ENCODE measurements at places on chromosomes 2 and 18. TPM values are rescaled to one million over a fixed set of nuclear protein-coding genes. Genes with fewer than 3 reads are reported as not detected.
A peak's percentile ranks its signal among the peaks of the same experiment; 100 is the strongest.

- no peaks in the 10 kb centered on the region for H3K36me3 ChIP-seq
- H3K27ac ChIP-seq: peak overlapping the region; percentile 27
- H3K27me3 ChIP-seq: no peaks in the 10 kb centered on the region
- H3K4me1 ChIP-seq: peaks cover 3% of the 10 kb centered on the region
- H3K4me3 ChIP-seq: no peak overlapping the region
Observed at GRCh38 chr2:30177956-30178355, 31.1 kb downstream of the YPEL5 start.

- H3K36me3 ChIP-seq: no peaks in the 10 kb centered on the region
- H3K27ac ChIP-seq: no peak overlapping the region
- H3K4me1 ChIP-seq: peaks cover 4% of the 10 kb centered on the region
- H3K4me3 ChIP-seq: no peak overlapping the region
- no peak for DNase-seq
Observed at GRCh38 chr2:141423124-141423523, 707.7 kb downstream of the LRP1B start.

DNA sequence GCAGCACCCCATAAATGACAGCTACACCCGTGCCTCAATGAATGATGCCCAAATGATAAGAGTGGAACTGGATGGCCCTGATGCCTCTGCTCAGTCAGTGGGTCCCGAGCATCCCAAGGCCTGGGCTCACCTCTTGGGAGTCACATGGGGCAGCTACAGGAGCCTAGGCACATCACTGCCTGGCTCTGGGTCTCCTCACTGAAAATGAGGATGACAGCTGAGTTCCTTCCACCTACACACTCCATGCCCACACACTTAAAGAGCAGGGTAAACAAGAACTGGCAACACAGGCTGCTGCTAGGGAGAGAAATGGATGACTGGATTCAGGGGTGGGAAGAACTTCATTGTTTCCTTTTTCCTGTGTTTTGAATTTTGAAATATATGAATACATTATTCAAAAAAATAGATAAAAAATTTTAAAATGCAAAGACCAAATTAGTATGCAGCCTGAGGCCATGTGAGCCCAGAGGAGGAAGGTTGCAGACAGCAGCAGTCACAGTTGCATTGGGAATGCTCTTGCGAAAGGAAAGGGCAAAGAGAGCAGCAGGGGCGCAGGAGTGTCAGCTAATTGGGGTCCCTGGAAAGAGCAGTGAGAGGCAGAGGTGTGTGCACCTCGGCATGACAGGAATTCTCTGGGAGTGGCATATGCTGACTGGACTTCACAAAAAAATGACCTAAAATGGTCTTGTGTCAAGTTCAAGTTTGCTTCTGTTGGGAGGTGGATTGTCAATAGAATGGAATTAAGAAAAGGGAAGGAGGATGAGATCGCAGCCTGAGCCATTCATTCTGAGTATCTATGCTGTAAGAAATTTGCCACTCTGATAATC is 327.1 kb downstream of the CELF4 start:
- H3K27me3 ChIP-seq: peaks cover 26% of the 10 kb centered on the region
- H3K27ac ChIP-seq: no peak overlapping the region
- H3K4me1 ChIP-seq: peaks cover under 1% of the 10 kb centered on the region
- DNase-seq: no peak
- peaks cover 3% of the 10 kb centered on the region for H3K36me3 ChIP-seq

DNA sequence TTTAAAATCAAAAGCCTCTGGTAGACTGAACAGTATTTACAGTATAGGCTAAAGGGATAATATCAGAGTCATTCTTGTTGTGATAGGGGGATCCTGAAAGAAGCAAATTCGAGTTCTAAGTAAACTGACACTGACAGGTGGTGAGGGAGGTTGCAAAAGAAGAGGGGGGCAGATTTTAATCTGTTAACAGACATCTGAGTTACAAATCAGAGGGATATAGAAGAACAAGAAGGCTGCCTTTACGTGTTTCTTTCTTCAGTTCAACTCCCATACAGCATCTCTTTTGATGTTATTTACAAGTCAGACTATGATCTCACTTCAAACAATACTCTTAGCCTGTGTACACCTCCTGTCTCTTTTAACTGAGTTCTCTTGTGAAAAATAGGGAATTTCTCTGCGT is 16.3 kb upstream of the ITGA4 start:
- peak overlapping the region; percentile 89 for H3K27ac ChIP-seq
- H3K4me1 ChIP-seq: peaks cover 37% of the 10 kb centered on the region
- H3K27me3 ChIP-seq: no peaks in the 10 kb centered on the region
- H3K4me3 ChIP-seq: no peak overlapping the region

DNA sequence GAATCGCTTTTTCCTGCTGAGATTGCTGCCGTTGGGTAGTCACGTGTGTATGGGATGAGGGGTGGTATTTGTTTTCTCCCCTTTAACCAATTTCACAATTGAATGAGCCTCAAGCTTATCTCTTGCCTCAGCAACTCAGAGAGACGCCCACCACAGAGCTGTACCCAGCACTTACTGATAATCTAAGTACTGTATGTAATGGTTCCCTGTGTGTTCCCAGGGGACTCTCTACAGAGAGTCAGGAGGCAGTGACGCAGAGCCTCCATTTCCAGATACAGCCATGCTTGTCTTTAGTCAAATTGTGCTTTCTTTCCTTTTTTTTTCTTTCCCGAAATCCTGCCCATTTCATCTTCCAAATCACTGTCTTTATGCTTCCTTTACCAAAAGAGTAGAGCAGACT is 1102.1 kb upstream of the KLHL29 start:
- no peaks in the 10 kb centered on the region for H3K36me3 ChIP-seq
- H3K27ac ChIP-seq: no peak overlapping the region
- no peak for DNase-seq
- no peaks in the 10 kb centered on the region for H3K27me3 ChIP-seq

DNA sequence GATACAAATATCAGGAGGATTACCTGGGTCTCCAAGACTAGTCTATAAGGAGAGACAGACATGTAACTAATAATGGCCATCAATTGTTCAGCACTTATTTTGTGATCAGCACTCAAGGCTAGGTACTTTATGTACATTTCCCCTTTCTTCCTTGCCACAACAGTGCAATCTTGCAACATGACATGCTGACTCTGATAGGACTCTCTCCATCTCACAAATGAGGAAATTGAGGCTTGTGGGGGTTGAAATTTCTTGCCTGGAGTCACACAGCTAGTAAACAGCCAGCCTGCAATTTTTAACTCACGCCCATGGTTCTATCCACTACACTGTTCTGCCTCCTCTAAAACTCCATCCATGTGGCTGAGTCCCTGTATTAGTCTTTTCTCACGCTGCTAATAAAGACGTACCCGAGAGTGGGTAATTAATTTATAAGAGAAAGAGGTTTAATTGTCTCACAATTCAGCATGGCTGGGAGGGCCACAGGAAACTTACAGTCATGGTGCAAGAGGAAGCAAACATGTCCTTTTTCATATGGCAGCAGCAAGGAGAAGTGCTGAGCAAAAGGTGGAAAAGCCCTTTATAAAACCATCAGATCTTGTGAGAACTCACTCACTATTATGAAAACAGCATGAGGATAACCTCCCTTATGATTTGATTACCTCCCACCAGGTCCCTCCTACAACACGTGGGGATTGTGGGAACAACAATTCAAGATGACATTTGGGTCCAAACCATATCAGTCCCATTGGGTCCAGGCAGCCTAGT is 302.4 kb downstream of the PLCL1 start:
- no peaks in the 10 kb centered on the region for H3K4me1 ChIP-seq
- peaks cover 8% of the 10 kb centered on the region for H3K27me3 ChIP-seq
- no peak overlapping the region for H3K27ac ChIP-seq
- no peak overlapping the region for H3K4me3 ChIP-seq
- H3K36me3 ChIP-seq: no peaks in the 10 kb centered on the region
- DNase-seq: no peak

DNA sequence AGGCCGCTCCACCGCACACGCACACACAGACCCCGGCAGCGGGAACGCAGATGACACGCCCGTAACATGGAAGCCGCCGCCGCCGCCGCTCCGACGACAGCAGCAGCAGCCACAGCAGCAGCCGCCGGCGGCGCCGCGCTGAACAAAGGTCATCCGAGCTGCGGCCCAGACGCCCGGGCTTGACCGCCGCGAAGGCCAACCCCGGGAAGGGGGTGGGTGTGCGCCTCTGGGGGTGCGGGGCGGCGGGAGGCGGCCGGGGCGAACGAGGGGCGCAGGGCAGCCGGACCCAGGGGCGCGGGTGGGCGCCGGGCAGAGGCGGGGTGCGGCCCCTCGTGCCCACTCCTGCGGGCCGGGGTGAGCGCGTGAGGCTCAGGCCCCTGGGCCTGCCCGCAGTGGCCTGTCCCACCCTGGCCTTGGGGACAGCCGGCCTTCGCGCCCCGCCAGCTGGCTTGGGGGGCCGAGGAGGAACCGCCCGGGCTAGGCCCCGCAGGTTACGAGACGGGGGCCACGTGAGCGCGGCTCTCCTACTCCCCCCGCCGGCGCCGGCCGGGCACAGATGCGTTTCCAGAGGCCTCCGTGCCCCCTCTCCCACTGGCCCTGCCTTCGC is 1.0 kb upstream of the ZNF532 start:
- H3K27me3 ChIP-seq: peaks cover 3% of the 10 kb centered on the region
- peak; percentile 59 for DNase-seq
- peak overlapping the region; percentile 80 for H3K4me3 ChIP-seq
- H3K4me1 ChIP-seq: peaks cover 34% of the 10 kb centered on the region

DNA sequence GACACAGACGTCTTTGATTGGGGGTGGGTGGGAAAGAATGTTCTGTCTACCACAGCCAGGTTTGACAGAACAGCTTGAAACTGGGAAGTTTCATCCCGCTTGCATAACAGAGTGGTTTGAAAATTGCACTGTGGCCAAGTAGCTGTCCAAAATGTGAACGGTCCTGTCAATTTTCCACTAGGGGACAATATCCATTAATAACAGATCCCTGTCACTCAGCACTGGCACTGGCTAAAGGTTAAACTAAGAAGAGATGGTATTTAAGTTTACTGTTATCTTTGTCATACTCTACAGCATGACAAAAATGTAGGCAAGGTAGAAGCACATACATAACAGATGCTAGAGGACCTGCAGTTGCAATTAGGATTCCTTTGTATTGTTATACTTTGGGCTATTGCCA is 55.6 kb upstream of the ACMSD start:
- H3K4me1 ChIP-seq: peaks cover 5% of the 10 kb centered on the region
- H3K36me3 ChIP-seq: no peaks in the 10 kb centered on the region
- H3K27ac ChIP-seq: no peak overlapping the region
- H3K4me3 ChIP-seq: no peak overlapping the region
- DNase-seq: no peak
- H3K27me3 ChIP-seq: peaks cover 6% of the 10 kb centered on the region

- no peaks in the 10 kb centered on the region for H3K27me3 ChIP-seq
- H3K36me3 ChIP-seq: peaks cover 11% of the 10 kb centered on the region
- DNase-seq: no peak
- H3K4me3 ChIP-seq: no peak overlapping the region
Observed at GRCh38 chr2:39805936-39806608, 27.0 kb upstream of the THUMPD2 start.

GRCh38 chr2:31110998-31111397 is 27.2 kb downstream of the GALNT14 start:
- no peak overlapping the region for H3K4me3 ChIP-seq
- no peaks in the 10 kb centered on the region for H3K4me1 ChIP-seq
- H3K27me3 ChIP-seq: no peaks in the 10 kb centered on the region
- H3K36me3 ChIP-seq: no peaks in the 10 kb centered on the region

DNA sequence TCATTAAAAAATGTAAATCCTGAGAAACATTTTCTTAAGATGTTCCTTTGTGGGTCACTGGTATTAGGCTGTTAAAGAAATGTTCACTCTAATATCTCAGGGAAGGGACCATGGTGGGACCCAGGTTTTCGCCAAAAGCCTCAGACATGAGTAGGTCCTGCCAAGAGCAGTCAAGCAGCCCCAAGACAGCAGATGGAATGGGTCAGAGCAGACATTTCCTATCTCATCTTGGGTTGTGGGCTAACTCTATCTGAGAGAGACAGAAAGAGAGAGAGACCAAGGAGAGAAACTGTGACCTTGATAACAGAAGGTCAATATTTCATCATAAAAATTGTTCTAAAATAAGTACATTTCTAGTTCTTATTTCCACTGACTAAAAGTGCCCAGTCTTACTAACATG is 661.7 kb downstream of the TSN start:
- H3K4me1 ChIP-seq: no peaks in the 10 kb centered on the region
- DNase-seq: no peak
- H3K36me3 ChIP-seq: no peaks in the 10 kb centered on the region
- no peak overlapping the region for H3K4me3 ChIP-seq
- no peak overlapping the region for H3K27ac ChIP-seq

DNA sequence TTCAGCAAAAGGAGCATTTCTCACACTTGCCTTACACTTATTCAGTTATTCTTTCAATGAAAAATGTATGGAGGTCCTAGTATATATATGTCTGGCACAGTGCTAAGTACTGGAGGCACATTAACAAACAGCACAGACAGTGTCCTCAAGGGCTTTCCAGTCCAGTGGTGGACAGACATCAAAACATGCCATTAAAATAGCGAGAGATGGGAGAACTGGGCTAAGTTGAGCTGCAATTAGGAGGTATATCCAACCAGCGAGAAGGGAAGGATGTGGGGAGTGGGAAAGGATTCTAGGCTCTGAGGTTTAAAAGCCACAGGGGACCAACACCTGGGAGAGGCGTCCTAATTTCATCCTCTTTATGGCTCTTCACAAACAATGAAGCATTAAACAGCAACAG is 127.5 kb upstream of the TTC39C start:
- peaks cover 3% of the 10 kb centered on the region for H3K4me1 ChIP-seq
- no peaks in the 10 kb centered on the region for H3K27me3 ChIP-seq
- H3K36me3 ChIP-seq: no peaks in the 10 kb centered on the region
- no peak overlapping the region for H3K27ac ChIP-seq
- no peak overlapping the region for H3K4me3 ChIP-seq

GRCh38 chr18:59124370-59124704 is 15.3 kb upstream of the SEC11C start:
- no peak overlapping the region for H3K27ac ChIP-seq
- no peaks in the 10 kb centered on the region for H3K36me3 ChIP-seq
- peaks cover 50% of the 10 kb centered on the region for H3K27me3 ChIP-seq

GRCh38 chr2:80257450-80257849 is 47.1 kb downstream of the LRRTM1 start:
- no peak for DNase-seq
- no peaks in the 10 kb centered on the region for H3K27me3 ChIP-seq
- no peak overlapping the region for H3K4me3 ChIP-seq
- no peak overlapping the region for H3K27ac ChIP-seq
- no peaks in the 10 kb centered on the region for H3K36me3 ChIP-seq
- no peaks in the 10 kb centered on the region for H3K4me1 ChIP-seq

DNA sequence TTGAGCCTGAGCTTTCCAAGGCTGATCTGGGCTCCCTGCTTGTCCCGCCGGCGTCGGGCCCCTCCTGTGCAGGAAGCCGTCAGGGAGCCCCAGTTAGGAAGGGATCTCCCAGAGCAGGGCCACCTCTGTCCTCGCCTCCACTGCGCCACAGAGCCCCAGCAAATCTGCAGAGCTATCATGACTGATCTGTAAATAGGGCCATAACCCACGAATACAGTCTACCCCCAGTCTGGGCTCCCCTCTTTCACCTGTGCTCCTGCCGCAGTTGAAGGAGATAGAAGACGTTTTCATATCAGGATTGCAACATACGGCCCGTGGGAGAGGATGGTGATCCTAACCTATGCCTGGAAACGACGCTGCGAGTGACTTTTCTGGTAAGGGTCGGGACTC is 138.7 kb downstream of the PTGR3 start:
- H3K27ac ChIP-seq: peak overlapping the region; percentile 97
- peaks cover 31% of the 10 kb centered on the region for H3K4me1 ChIP-seq
- no peak for DNase-seq
- peaks cover 13% of the 10 kb centered on the region for H3K36me3 ChIP-seq
- no peaks in the 10 kb centered on the region for H3K27me3 ChIP-seq

GRCh38 chr2:159564081-159564480 is 52.3 kb downstream of the BAZ2B start:
- H3K4me1 ChIP-seq: no peaks in the 10 kb centered on the region
- no peak overlapping the region for H3K27ac ChIP-seq
- H3K36me3 ChIP-seq: no peaks in the 10 kb centered on the region
- DNase-seq: no peak

AGAP1 gene
- not detected for polyA plus RNA-seq

CNDP1 gene
- not detected for polyA plus RNA-seq

RFTN2 gene
- polyA plus RNA-seq: not detected

DSC2 gene
- polyA plus RNA-seq: 0.08 TPM

POTEJ gene
- polyA plus RNA-seq: not detected

CD207 gene
- not detected for polyA plus RNA-seq

Measured in naive B cell (primary cell).